ENCODE measurements at places on chromosomes 6 and 20.

DNA sequence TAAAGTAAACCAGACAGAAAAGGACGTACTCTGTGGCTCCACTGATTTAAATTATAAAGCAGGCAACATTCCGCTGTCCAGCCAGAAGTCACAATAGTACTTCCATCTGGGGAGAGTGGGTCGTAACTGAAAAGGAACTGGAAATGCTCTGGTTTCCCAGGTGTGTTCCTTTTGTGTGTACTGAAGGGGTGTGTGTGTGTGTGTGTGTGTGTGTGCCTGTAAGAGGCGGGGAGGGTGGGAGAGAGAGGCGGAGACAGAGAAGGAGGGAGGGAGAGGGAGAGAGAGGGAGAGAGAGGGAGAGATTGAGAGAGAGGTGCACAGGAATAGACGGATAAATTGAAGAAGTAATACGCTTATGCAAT is 178.4 kb upstream of the ZNF184 start:
- DNase-seq: peak; percentile 23

DNA sequence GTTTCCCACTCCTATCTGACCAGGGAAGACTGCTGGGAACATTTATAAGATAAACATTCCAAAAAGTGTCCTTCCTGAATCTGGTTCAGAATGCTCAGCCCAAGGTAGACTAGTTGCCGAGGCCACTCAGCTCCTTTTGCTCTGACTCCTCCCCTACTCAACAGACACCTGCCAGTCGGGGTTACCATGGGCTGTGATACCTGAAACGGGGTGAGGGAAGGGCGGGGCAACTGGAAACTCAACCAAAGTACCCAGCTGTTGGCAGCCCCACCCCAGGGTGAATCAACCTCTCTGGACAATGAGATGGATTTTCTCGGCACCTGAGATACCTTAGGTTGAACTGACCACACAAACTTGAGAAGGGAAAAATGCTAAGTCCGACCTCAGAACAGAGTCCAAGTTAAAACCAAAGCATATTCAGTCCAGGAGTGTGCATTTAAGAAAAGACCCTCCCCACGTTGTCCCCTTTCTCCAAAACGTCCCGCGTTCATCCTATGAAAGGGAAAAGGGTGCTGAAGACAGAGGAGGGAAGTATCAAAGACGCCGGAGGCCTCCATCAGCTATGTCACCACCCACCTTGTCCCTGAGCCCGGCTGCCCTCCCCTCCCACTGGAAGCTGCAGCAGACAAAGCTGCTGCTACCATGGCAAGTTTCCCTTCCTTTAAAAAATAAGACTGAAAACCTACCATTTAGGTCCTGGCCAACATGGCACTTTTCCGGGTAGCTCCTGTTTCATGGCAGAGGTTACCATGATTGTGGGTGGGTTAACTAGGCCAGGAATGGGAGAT is 100.1 kb downstream of the SLC23A2 start:
- no peak for DNase-seq

DNA sequence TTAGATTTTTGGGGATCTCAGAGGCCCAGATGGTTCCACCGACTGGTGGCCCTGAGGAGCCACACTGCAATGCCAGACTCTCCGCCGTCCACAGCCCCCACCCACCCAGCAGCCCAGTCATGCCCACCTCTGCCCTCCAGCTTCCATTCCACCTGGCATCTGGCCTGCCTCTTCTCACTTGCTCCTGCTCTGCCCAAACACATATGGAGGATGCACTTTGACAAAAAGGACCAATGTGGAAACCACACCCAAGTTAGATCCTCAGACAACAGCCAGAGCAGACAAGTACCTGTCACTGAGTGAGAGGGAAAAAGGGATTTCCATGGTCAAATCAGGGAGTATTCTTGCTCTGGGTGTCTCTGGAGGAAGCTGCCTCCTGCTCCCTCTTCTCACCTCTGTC is 120.6 kb upstream of the NXT1 start:
- DNase-seq: no peak

- DNase-seq: no peak
Observed at GRCh38 chr20:57399587-57400155, 8.5 kb downstream of the RBM38 start.

DNA sequence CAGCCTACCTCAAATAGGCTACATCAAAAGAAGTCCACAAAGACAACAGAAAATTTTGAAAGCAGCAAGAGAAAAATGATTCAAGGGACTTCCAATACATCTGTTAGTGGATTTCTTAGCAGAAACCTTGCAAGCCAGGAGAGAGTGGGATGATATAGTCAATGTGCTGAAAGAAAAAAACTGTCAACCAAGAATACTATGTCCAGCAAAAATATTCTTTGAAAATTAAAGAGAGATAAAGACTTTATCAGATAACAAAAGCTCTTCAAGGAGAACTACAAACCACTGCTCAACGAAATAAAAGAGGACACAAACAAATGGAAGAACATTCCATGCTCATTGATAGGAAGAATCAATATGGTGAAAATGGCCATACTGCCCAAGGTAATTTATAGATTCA is 34.0 kb downstream of the MCHR2 start:
- no peak for DNase-seq

DNA sequence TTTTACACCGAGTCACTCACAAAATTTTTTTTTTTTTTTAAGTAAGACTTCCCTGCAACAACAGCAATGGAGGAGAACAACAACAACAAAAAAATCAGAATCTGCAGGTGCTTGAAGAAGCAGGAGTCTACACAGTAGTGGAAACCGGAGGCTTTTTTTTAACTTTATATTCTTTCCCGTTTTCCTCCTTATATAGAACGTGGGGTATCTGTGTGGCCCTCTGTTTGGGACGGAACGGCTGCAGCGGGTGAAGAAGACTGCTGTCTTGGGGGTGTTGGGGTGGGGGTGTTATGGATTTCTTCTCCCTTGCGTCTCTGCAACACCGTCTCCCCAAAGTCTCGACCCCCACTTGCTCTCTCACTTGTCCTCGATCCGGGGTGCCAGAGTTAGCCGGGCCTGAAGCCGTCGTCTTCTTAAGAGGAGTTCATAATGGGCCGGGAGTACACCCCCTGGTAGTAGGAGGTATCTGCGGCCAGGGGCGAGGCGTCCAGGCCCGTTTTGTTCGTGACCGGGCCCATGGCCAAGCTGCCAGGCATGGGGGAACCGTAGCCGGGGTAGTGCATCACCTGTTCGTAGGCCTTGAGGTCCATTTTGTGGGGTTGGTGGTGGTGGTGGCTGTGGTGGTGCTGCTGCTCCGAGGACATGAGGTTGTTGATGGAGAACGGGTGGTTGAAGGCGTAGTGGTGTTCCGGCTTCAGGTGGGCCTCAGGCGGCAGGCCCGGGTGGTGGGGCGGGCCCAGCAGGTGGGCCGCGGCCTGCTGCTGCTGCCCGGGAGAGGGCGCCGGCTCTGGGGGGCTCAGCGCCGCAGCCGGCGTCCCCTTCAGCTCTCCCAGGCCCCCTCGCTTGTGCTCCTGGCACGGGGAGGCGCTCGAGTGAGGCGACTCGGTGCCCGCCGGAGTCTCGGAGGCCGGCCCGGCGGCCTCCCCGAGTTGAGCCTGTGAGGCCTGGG is 2.7 kb downstream of the FOXA2 start:
- peak; percentile 16 for DNase-seq

GRCh38 chr6:33014841-33015634 is 5.6 kb upstream of the HLA-DOA start:
- DNase-seq: no peak

DNA sequence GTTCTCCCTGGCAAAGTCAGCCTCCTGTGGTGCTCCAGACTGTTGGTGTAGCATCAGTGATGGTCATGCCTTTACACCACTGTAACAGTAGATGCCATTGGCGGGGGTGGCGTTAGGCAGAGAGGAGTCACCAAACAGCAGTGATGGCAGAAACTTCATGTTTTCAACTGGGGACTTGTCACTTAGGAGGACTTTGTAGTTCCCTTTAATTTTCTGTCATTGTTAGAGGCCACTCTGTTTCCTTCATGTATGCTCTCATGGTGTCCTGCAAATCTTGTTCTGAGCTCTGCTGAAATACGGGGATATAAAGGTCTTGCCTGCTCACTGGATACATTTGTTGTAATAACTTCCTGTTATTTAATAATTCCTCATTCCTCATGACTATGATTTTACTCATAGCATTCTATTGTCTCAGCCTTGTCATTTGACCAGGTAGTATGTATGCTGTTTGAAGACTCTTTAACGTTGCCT is 4.6 kb downstream of the MAP3K4 start:
- DNase-seq: no peak

GRCh38 chr20:46946796-46947195 is 52.2 kb downstream of the EYA2 start:
- DNase-seq: no peak

DNA sequence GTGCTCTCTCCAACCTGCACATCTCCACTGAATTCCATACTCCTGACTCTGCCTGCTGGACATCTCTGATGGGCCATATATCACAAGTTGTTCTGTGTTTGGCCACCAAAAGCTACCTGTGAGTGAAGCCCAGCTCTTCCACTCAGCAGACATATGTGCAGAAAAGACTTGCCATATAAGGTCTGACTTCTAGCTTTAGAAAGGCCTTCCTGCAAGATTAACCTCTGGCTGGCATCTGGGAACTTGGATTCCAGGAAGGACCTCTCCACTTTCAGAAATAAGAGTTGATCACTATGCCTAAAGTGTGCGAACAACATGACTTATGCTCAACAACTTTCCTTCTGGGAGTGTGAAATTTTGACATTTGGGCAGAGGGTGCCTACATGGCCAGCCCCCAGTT is 113.7 kb downstream of the TNFAIP3 start:
- DNase-seq: no peak

DNA sequence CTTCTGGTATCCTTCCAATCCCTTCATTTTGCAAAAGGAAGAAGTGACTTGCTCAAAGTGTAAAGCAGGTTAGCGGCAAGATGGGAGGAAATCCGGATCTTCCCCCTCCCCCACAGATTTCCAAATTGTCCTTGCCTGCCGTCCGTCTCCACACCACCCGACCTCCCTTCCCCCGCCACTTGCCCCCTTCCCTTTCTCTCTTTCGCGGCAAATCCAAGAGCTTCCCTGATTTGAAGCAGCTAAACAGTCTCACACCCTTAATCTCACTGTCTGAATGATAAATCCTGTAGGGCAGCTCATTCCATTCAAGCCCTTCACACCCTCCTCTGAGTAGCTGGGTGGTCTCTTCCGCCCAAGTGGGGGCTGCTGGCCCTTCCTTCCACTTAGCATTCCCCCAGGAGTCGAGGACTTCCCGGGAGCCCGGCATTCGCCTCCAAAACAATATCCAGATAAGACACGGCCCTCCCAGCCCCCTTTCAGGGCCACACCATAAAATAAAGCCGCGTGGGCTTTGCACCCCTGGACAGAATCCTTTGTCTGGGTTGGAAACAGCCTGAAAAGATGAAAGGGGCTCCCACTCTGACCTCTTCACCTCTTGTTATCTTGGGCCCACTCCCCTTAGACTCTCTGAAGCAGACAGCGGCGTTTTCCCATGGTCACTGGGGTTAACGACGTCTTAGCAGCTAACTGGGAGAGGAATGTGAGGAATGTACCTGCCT is 44.0 kb upstream of the PIM1 start:
- DNase-seq: no peak

DNA sequence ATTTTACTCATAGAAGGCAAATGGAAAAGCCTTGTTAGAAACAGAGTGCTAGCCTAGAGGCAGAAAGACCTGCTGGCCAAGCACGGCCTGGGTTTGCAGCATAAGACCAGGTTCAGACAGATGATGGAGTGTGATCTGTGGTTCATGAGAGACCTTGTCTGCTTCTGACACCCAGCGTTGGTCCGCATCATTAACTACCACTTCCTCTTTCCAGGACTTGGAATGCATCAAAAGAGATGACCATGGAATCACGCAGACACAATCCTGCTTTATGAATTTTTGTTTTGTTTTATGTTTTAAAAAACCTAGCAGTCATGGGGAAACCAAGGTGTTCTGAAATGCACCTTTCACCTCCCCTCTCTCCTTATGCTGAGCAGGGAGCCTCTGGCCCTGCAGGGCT is 76.8 kb upstream of the SYNDIG1 start:
- DNase-seq: no peak

DNA sequence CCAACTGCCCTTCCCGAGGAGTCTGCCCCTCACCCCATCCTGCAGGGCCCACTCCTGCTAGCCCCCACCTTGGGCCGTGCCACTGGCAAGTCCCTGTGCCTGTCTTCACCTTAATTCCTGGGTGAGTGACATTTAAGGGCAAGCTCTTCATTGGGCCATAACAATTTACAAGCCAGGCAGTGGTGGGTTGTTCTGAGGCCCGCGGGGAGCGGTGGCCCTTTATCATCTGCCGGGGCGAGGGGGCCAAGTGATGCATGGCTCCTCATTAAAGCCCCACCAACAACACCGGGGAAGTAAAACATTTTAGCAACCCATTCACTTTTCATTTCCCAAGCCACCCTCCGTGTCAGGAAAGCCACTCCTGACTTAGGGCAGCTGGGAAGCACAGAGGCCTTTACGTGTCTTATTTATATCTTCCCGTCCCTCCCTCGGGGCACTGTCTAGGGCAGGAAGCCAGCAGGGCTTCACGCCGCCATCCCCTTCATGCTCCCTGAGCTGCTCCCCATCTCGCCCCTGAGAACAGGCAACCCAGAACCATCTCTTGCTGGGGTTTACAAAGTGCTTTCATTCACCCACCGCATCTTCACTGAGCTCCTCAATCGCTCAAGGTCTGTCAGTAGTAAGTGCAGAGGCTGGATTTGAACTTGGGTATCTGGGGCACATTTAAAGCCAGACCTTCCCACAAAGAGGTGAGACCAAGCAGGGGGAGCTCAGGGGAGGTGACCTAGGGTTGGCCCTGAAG is 55.5 kb upstream of the CCDC167 start:
- DNase-seq: no peak

- DNase-seq: peak; percentile 80
Observed at GRCh38 chr6:158033751-158034702, 52.4 kb downstream of the SYNJ2 start.

- no peak for DNase-seq
Observed at GRCh38 chr20:25574411-25574810, 10.9 kb downstream of the NINL start.

DNA sequence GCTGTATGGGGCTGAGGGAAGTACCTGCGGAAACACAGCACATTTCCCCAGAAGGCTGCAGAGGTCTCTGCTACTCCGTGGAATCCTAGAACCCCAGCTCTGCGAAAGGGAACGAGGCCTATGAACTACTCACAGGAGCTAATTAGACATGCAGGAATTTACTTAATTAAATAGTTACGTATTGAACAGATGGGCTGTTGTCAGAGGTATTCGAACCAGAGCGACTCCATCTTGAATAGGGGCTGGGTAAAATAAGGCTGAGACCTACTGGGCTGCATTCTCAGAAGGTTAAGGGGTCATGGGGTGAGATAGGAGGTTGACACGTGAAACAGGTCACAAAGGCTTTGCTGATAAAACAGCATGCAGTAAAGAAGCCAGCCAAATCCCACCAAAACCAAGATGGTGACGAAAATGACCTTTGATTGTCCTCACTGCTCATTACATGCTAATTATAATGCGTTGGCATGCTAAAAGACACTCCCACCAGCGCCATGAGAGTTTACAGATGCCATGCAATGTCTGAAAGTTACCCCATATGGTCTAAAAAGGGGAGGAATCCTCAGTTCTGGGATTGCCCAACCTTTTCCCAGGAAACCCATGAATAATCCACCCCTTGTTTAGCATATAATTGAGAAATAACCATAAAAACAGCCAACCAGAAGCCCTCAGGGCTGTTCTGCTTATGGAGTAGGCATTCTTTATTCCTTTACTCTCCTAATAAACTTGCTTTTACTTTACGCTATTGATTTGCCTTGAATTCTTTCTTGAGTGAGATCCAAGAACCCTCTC is 14.7 kb upstream of the SSTR4 start:
- no peak for DNase-seq

GRCh38 chr6:151647976-151648639 is 154.3 kb downstream of the CCDC170 start:
- no peak for DNase-seq
